ENCODE measurements at places on chromosomes 11 and 22. TPM values are rescaled to one million over a fixed set of nuclear protein-coding genes. Genes with fewer than 3 reads are reported as not detected.

DNA sequence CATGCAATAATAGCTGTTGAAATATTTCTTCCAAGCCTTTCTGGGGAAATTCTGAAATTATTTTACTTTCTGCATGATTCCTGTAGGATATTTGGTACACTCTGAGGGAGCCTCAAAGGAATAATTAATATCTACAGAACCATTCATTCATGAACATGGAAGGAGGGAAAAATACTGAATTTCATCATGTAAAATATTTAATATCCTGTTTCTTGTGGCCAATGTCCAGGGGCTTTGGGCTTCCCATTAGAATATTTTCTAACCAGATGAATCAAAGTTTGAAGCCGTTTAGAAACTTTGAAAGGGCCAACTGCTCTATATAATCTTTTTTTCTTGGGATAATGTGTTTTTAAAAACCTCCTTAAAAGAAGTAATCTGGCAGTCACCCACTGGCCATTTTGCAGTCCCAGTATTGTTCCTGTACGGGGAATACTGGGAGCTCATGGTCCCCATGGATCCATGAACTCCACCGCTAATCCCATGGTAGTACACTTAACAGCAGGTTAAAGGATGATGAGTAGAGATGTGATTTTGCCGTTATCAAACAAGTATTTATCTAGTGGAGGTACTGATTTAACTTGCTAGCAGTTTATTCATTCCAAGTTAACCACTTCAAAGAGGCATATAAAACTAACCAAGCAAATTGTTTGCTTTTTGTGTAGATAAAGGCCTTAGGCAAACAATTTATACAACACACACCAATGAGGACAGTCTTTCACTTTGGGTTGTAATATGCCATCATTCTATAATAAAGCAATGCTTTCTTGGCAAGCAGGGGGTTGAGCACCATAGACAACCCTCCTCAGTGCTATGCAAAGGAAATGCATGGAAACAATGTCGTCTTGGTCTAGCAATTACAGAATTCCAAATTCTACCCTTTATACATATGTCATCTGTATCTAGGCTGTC lies 34.5 kb upstream of the BLID start:
- no peak for DNase-seq

DNA sequence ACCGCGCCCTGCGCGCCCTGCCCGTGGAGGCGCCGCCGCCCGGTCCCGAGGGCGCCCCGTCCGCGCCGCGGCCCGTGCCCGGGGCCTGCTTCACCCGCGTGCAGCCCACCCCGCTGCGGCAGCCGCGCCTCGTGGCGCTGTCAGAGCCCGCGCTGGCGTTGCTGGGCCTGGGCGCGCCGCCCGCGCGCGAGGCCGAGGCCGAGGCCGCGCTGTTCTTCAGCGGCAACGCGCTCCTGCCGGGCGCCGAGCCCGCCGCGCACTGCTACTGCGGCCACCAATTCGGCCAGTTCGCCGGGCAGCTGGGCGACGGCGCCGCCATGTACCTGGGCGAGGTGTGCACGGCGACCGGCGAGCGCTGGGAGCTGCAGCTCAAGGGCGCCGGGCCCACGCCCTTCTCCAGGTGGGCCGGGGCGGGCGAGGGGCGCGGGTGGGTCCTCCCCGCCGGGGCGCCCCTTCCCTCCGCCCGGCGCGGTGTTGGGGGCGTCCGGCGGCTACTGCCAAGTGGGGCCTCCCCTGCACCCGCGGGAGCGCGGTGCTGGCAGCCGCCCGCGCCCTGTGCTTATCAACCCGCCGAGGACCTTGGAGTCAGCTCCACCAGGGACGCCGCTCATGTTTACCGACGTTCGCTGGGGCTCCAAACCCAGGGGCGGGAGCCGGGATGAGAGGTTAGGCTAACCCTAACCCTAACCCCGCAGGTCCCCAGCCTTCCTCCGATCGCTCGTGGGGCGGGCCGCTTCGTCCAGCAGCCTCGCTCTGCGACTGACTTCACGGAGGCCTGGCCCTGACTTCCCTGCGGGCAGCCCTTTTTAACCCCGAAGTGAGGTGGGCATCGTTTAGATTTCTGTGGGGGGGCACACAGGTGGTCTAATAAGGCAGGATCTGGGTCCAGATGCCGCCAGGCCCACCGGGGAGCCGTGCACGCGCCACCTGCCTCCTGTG lies 649 bp downstream of the SELENOO start:
- DNase-seq = peak; percentile 48

- peak; percentile 84 for DNase-seq
Measured at GRCh38 chr22:40196628-40197360, 19.1 kb downstream of the TNRC6B start.

DNA sequence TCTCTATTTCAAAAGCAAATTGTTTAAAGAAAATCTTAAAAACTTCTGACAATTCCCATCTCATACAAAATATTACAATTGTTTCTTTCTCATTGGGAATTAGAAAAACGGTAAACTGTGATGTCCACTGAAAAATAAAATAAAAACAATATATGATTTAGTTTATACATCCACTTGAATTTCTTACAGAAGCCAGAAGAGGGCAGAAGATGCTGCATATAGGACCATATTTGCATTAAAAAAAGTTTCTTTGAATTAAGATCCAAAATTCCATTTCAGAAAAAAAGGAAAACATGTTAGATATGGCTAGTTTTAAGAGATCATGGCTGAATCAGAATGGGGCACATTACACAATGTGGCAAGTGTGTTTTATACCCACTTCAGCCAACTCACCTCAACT lies 39.3 kb upstream of the LRRC4C start:
- no peak for DNase-seq

GRCh38 chr22:47143249-47143938 lies 380.9 kb downstream of the TBC1D22A start:
- DNase-seq = peak; percentile 28

GRCh38 chr11:118312328-118312727 lies 7.8 kb downstream of the CD3E start:
- DNase-seq = no peak

Gene OLFML1
- under 0.01 TPM for total RNA-seq

Gene DNAJB7
- total RNA-seq = not detected

- DNase-seq = no peak
Measured at GRCh38 chr11:120696597-120697218, 185.2 kb downstream of the GRIK4 start.

Gene MPZL3
- total RNA-seq = 5.2 TPM

Gene TMPRSS6
- total RNA-seq = not detected

GRCh38 chr11:87583931-87584330 lies 546.2 kb downstream of the TMEM135 start:
- no peak for DNase-seq

Gene SLC7A4
- total RNA-seq = not detected

Gene C1QTNF5
- 93.1 TPM for total RNA-seq

Gene NLRP14
- total RNA-seq = not detected

DNA sequence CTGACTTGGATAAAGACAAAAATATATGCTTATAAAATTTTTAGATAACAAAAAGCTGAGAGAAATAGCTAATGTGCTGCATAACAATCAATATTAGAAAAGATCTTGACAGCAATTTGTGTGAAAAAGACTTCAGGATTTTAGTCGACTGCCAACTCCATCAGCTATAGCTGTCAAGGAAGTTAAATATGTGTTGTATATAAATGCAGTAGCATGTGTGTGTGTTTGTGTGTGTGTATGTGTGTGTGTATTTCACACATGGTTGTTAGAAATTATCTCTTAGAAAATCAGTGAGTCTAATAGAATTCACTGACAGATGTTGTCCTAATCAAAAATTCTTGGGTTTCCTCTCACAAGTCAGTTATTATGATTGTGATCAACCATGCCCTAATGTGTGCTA lies 171.2 kb downstream of the CASP12 start:
- no peak for DNase-seq

Gene OSM
- not detected for total RNA-seq

Gene ISX
- total RNA-seq = not detected

DNA sequence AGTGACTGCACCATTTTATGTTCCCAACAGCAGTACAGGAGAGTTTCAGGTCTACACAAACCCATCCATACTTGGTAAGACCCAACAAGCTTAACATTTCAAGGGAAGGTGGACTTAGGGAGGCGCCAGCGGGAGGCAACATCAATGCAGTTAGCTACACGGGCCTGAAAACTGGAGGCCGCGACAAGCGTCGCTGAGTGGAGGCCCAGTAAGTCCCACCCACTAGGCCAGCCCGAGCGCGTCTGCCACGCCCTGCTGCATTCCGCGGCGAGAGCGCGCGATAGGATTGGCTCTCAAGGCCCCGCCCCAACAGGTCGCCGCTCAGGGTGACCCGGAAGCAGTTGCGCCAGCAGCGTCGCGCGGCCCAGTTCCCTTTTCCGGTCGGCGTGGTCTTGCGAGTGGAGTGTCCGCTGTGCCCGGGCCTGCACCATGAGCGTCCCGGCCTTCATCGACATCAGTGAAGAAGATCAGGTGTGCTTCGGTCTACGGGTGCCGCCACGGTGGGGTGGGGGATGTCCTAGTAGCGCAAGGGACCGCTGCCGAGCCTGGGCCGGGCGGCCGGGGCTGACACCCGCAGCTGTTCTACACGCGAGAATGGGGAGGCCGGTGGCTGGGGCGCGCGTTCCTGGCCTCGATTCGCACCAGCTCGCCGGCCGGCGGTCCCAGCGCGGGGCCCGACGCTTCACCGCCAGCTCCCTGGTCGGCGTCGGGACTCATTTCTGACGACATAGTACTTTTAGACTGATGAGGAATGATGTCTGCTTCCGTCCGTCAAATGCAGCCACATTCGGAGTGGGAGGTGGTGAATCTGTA lies at the start of gene EIF3M:
TSS of gene EIF3M (plus strand) at position 373 of the 813 bp plus-strand sequence. CDS start at position 430, 57 bp downstream.
- DNase-seq = peak; percentile 98

Gene ME3
- 23.6 TPM for total RNA-seq

Gene LRP4
- total RNA-seq = 0.40 TPM

Gene KDM4D
- 0.22 TPM for total RNA-seq

Gene OPCML
- not detected for total RNA-seq

DNA sequence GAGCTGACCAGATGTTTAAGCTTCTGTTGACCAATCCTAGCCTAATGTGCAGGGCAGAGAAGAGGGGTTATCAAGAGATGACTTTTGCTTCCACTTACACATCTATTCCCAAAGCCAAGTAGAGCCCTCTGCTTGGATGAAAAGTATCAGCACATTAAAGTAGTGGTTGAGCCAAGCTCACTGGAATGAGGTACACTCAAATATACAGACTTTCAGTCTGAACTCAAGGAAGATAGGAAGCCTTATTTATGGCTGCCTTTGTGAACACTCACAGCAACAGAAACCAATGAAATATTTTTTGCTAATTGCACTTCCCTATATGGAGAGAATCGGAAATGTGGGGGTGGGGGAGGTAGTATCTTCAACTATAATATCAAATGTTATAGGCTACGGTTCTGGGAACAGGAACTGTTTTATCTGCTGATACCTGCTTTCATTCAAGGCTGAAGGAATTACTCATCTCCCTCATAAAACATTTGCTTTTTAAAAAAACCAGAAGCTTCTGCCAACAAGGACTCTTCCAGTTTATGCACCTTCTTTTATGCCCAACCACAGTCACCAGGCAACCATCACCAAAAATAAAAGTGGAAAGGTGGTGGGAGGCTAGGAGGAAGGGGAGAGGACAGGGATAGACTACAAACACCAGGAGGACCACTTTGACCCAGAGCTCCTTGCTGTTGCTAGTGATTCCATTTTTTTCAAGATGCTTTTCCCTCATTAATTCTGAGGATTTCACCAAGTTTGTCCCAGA lies 91.2 kb downstream of the CLPB start:
- DNase-seq = no peak

GRCh38 chr11:121466063-121466794 lies 13.5 kb upstream of the SORL1-AS1 start:
- peak; percentile 63 for DNase-seq

DNA sequence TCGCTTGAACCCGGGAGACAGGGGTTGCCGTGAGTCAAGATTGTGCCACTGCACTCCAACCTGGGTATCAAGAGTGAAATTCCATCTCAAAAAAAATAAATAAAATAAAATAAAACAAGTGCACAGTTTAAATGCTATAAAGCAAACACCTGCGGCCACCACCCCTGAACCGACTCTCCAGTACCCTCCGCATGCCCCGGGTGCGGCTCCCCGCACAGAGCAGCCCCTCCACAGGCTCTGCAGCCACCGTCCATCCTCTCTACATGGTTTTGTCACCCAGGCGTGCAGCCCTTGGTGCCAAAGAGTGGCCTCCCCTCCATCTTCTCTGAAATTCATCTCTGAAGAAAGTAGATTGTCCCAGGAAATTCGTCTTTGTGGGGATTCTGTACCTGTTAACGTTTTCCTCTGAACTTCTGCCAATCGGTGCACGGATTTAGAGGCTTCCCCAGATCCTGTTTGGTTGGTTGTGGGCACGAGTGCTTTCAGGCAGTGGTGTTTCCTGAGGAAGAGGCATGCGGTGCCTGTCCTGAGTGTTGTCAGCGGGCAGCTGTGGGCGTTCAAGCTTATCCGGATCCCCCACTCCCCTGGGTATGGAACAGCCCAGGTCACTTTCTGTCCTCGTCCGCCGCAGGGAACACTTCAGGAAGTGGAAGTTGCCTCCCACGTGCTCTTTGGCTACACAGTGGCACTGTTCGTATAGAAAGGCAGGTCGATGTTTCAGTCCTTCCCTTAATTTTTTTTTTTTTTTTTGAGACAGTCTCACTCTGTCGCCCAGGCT lies 4.1 kb downstream of the MIOX start:
- DNase-seq = no peak

- DNase-seq = no peak
Measured at GRCh38 chr11:60955571-60955970, 3.6 kb upstream of the SLC15A3 start.

DNA sequence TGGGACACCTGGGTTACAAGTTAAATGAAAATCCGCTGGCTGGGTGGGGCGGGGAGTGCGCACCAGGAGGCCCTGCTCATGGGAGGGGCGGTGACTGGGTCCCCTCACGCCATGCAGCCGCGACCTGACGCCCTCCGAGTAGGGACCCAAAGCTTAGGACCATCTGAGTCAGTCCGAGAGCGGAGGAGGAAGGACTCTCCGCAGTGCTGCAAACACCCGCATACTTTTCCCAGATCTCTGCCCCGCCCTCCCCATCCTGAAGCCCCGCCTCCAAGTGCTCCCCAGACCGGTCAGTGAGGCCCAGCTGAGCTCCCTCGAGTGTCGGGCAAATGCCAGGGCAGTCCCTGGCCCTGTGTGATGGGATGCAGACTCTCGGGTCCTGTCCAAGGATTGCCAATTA lies 6.6 kb upstream of the FLI1 start:
- DNase-seq = peak; percentile 37

- DNase-seq = no peak
Measured at GRCh38 chr11:13494051-13494450, 1.7 kb downstream of the PTH start.

DNA sequence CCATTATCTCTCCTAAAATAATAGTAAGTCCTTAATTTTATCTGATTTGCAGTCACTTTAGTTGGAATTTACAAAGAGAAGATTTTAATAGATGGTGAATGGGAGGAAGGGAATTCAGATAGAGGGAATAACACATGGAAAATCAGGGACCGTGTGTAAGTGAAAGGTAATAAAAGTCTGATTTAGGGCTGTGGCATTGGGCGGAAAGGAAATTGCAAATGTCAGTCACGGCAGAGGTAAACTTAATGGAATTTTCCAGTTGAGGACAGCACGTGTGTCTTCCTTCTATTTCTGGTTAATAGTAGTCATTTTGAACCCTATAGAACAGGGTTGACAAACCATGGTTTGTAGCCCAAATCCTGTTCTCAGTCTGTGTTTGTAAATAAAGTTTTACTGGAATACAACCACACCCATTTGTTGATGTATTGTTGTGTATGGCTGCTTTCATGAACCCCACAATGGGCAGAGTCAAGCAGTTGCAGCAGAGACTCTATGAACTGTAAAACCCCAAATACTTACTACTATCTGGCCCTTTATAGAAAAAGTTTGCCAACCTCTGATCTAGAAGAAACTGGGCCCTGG lies 34.1 kb downstream of the PACS1 start:
- no peak for DNase-seq
